Calu3 (cell line): ENCODE measurements at places on chromosomes 13 and 19.

DNA sequence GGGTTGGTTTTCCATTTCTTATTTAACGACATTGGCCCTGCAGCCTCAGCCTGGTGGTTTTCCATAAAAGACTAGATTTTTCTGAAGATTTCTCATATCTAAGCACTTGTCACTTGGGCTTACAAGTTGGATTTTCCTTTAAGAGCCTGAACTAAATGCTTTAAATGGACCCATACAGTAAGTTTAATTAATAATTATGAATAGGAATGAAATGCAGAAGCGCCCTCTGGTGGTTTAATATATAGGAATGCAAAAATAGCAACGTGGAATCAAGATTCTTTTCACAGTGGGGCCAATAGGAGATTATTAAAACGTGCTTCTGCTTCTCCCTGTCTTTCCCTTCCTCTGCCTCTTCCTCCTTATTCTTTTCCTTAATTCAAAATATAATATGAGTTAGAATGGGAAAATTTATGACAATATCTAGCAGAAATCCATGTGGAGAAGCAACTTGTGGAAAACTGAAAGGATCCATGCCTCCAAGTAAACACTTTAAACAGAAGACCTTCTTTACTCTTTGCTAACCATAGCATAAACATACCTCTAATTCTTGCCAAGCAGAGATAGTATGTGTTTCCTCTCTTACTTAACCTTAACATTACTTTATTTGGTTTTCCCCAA is 324.0 kb downstream of the GPC5 start:
- DNase-seq: no peak

DNA sequence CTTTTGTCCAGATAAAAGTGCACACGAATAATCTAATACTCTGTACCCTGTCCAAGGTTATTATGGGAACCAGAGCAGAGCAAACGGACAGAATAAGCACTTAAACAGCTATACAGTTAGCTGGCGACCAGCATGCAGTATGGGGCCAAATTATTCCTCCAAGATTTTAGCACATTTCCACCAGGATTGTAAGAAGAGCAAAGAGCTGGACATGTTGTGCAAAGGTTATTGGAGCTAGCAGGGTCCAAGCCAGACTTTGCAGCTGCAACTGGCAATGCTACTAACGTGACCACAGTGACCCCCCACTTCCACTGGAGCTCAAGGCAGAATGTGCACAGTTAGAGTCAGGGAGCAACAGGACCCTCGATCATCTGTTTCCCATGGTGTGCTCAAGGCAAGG is 89.9 kb downstream of the COL4A1 start:
- no peak for DNase-seq

DNA sequence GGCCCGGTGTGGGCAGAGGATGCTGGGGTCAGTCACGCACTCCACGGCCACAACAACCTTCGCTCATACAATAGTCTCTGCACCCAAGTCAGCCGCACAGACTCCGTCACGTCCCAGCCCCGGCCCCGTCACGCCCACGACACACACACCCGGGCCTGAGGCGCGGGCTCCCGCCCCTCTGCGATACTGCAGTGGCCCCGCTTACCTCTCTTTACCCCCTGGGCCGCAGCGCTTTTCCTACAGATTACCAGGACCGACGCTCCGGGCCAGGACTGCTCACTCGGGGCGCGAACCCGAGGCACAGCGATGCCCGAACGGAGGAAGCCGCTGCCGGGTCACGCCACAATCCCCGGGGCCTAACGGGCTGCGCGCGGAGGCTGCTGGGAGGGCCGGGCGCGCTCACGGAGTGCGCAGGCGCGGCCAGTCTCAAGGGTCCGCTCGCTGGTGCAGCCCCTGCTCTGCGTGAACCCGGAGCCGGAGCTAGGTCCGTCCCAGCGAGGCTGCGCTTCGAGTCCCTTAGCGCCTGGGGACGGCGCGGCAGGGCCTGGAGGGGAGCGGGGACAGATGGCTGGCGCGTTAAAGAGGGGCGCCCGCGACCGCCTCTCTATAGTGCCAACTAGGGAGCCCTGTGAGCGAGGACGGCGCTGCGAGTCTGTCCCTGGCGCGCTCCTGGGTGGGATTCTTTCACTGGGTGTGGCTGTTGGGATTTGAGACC is at the start of gene ZFP82:
Gene ZFP82, minus strand, starts transcription at position 358 of the 715 bp plus-strand sequence. CDS start 8,855 bp downstream, outside the sequence.
- DNase-seq: no peak

DNA sequence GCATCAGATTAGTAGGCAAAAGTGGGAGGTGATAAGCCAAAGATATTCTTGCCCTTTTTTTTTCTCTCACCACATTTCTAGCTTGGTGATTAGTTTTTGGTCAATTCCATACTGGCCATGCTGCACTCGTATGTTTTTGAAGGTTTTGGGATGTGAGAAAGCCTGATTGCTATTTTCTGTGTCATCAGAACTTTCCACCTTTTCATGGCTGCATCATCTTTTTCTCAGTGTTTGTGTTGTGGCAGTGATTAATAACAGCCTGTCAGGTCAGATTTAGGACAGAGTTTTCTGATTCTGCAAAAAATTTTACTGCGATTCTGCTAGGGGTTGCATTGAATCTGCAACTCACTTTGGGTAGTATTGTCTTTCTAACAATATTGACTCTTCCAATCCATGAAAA is 32.9 kb downstream of the PSG1 start:
- DNase-seq: no peak

DNA sequence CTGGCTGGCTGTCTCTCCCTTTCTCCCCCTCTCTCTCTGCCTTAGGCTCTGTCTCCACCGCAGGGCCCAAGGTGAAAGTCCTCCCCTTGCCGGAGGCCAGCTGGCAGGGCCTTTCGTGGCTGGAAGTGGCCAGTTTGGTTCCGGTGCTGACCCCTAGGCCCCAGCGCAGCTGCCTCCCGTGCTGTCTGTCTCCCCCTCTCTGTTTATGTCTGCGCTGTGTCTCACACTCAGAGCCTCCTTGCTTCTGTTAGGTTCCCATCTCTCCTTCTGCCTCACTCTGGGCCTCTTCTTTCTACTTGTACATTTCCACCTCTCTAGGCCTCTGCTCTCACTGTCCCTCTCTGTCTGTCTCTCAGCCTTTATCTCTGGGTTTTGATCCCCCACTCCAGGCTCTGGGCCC is 13.1 kb downstream of the CCDC97 start:
- no peak for DNase-seq

DNA sequence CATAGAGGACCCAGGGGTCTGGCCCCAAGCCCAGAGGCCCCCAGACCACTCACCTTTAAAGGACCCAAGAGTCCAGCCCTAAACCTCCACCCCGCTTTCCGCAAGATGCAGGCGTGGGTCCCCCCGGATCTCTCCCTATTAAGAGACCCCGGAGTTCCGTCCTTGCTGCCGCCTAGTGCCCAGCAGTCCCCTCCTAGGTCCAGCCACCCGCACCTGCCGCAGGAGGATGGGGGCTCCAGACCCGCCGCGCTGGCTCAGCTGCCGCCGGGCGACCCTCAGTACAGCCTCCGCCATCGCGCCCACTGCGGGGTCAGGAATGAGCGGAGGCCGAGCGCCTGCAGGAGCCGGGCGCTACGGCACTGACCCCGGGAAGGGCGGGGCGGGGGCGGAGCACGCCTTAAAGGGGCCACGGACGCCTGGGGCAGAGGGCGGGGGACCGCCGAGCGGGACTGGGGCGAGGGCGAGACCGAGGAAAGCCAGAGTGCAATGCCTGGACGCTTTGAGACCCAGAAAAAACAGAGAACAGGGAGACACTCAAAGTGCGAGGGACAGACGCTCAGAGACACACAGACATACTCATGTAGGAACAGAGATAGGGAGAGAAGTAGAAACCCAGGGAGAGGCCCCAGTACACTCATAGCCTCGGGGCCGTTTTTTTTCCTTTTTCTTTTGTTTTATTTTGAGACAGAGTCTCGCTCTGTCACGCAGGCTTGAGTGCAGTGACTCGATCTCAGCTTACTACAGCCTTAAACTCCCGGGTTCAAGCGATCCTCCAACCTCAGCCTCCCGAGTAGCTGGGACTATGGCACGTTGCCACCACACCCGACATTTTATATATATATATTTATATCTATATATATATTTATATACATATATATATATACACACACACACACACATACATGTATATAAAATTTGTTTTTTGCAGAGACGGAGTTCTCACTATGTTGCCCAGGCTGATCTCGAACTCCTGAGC is at the start of gene ETHE1:
Gene ETHE1, minus strand, starts transcription at position 318 of the 976 bp plus-strand sequence. Its CDS starts 24 bp downstream, at position 294.
- DNase-seq: peak; percentile 86

GRCh38 chr19:53311044-53311443 is 22.5 kb upstream of the ZNF845 start:
- no peak for DNase-seq

DNA sequence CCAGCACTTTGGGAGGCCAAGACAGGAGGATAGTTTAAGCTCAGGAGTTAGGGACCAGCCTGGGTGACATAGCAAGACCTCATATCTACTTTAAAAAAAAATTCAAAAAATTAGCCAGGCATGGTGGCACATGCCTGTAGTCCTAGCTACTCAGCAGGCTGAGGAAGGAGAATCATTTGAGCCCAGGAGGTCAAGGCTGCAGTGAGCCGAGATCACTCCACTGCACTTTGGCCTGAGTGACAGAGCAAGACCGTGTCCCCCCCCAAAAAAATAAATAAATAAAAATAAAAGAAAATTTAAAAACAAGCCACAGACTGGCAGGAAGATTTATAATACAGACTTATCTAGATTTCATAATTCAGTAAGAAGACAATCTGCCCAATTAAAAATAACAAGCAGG is 14.8 kb downstream of the PSPC1 start:
- DNase-seq: no peak

- no peak for DNase-seq
Observed at GRCh38 chr19:55538132-55538531, 1.2 kb upstream of the SBK2 start.

GRCh38 chr19:33193865-33194362 is at the start of gene LRP3:
LRP3 (plus strand) TSS chr19:33194330; CDS start chr19:33194786, 456 bp downstream.
- DNase-seq: no peak

DNA sequence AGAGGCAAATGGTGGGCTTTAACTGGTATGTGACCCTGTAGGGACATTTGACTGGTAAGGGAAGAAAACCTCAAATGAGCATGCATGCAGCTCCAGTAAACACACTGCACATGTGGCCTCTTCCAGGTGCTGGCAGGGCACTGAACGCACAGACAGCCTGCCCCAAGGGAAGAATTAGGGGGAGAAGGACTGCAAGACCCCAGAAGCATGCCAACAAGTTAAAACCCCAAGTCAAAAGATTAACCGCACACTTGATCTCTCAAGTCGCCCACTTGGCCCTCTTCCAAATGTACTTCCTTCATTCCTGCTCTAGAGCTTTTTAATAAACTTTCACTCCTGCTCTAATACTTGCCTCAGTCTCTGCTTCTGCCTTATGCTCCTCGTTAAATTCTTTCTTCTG is 46.9 kb upstream of the SLITRK1 start:
- DNase-seq: no peak

- DNase-seq: no peak
Observed at GRCh38 chr19:14977128-14977527, 2.5 kb downstream of the SLC1A6 start.

DNA sequence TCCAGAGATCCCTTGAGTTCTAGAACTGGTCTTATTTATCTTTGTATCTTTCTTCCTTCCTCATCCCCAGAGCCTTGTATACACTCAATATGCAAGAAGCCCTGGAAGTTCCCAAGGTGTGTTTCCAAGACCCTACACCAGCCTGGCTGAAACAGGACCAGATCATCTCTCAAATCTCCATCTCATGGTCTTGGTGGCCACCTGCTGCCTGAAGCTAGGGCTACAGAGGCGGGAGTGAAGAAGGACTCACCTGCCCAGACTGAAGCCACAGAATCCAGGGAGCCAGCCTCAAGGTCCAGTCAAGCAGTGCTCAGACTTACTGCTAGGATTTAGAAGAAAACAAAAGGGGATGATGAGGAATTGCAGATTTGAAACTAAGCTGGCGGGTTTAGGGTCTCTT is 6.1 kb upstream of the CYSLTR2 start:
- DNase-seq: peak; percentile 7

DNA sequence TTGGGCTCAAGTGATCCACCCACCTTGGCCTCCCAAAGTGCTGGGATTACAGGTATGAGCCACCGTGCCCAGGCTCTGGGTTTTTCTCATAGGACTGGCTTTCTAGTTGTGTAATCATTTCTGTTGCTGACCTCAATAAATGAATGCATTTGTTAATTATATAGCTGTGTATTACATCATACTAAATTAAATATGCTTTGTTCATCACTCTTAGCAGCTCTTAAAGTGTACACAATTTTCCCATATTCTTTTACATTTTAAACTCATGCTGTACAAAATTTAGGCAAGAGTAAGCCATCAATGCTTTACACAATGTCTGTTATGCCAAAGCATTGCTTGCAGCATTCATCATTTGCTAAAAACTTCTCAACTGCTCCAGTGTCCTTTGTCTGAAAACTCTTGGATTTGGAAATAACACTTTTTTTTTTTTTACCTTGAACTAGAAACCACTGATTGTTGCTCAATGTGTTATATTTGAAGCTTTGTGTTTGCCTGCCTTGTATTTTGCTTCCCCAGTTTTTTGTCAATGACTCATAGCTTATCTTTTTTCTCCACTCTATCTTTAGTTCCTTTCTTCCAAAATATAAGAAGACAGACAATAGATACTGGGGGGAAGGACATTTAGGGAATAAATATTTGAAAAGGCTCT is 31.4 kb downstream of the CCDC122 start:
- no peak for DNase-seq

DNA sequence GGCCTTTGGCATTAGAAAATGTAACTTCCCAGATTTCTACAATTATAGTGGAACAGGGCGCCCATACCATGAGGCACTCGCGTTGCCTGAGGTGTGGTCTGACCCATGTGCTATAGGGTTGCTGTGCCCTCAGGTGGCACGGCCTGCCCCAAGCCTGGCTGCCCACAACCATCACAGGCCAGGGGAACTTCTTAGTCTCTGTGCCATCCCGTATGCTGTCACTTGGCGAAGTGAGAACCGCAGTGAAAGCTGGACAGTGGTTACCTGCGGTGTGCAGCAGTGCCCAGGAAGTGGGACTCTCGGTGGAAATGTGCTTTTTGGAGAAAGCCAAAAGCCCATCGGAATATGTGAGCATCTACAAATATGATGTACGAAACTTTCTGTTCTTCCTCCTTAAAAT is 88.2 kb upstream of the GPR183 start:
- DNase-seq: no peak

DNA sequence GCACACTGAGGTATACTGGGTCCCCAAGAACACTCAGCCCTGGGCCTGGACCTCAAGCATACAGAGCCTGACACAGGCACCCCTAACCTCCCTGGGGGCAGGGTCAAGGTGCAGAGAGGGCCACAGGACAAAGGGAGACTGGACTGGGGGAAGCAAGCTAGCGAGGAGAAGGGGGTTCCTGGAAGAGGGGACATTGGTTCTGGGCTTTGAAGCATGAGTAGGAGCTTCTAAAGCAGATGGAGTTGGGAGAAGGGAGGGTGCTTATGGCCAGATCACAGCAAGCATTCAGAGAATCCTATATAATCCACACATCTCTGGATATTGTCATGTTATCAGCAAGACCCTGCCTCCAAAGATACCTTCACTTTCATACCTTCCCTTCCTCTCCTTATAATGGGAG is 3.2 kb downstream of the CIB3 start:
- DNase-seq: no peak
